Esophagus squamous epithelium (tissue), 5 donors: ENCODE measurements at places on chromosomes 3 and 15.

GRCh38 chr3:15667484-15667883, 65.9 kb downstream of the BTD start:
- H3K4me3 ChIP-seq = no peak overlapping the region
- H3K4me1 ChIP-seq = no peaks in the 10 kb centered on the region
- no peak for DNase-seq
- no peak overlapping the region for H3K27ac ChIP-seq
- H3K36me3 ChIP-seq = peaks cover 64% of the 10 kb centered on the region
- no peaks in the 10 kb centered on the region for H3K27me3 ChIP-seq

GRCh38 chr3:52682016-52682415, 3.7 kb downstream of the PBRM1 start:
- peak overlapping the region; percentile 30 for H3K27ac ChIP-seq
- peaks cover 6% of the 10 kb centered on the region for H3K4me1 ChIP-seq
- H3K36me3 ChIP-seq = peaks cover 40% of the 10 kb centered on the region
- H3K27me3 ChIP-seq = no peaks in the 10 kb centered on the region
- no peak overlapping the region for H3K4me3 ChIP-seq
- DNase-seq = no peak

GRCh38 chr3:197495999-197496745, 59.6 kb downstream of the BDH1 start:
- no peaks in the 10 kb centered on the region for H3K36me3 ChIP-seq
- no peaks in the 10 kb centered on the region for H3K27me3 ChIP-seq
- H3K4me1 ChIP-seq = peaks cover 23% of the 10 kb centered on the region

GRCh38 chr15:80484333-80484864, 80.2 kb downstream of the ARNT2 start:
- H3K36me3 ChIP-seq = no peaks in the 10 kb centered on the region
- H3K4me1 ChIP-seq = peaks cover 56% of the 10 kb centered on the region
- H3K4me3 ChIP-seq = no peak overlapping the region
- H3K27ac ChIP-seq = peak overlapping the region; percentile 43
- H3K27me3 ChIP-seq = peaks cover 6% of the 10 kb centered on the region
- DNase-seq = no peak

GRCh38 chr3:177089110-177089509, 108.2 kb downstream of the TBL1XR1 start:
- H3K27me3 ChIP-seq = no peaks in the 10 kb centered on the region
- peaks cover 6% of the 10 kb centered on the region for H3K36me3 ChIP-seq
- no peak overlapping the region for H3K4me3 ChIP-seq
- H3K27ac ChIP-seq = no peak overlapping the region

DNA sequence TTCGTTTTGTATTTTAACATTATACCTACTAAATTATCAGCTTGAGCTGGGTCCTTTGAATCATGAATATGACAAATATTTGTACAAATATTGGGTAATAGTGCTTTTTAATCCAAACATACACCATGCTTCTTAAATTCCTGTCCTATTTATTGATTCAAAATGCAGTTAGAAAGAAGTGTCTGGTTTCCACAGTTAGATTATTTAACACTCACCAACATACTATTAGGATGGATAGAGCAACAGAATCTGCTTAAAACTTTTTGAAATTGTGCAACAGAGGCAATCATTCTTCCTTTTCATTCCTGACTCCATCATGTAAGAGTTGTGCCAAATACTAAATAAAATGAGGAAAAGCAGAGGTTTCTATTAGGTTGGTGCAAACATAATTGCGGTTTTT, 281.2 kb downstream of the LSAMP start:
- H3K36me3 ChIP-seq = no peaks in the 10 kb centered on the region
- no peak overlapping the region for H3K4me3 ChIP-seq
- no peaks in the 10 kb centered on the region for H3K27me3 ChIP-seq
- no peak for DNase-seq
- no peak overlapping the region for H3K27ac ChIP-seq
- no peaks in the 10 kb centered on the region for H3K4me1 ChIP-seq

DNA sequence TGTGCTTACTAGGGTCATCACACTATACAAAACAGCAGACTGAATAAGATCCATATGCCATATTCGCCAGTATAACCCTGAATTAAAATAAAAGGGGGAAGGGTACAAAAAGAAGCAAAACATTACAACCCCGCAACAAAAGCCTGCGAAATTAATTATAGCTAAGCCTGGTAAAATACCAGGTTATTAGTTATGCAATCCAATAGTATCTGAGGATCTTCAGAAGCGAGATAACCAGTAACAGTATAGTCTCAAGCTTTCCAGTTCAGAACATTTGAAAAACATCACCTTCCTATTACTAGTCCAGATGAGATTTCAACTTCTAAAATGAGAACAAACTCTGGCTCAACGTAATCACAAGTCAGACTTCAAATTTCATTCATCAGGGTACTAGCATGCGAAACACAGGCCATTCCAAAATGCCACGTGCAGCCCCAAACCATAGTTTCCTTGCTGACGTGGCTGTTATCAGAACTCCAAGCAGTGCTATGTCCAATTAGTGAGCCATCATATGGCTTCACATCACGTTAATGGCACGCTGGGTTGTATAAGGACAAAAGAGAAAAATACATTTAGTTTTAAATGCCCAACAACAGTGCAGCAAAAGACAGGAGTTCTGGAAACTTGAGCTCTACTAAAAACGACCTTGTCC, 1.1 kb downstream of the SSR3 start:
- H3K4me3 ChIP-seq = peak overlapping the region; percentile 75
- no peaks in the 10 kb centered on the region for H3K27me3 ChIP-seq
- DNase-seq = no peak
- H3K36me3 ChIP-seq = no peaks in the 10 kb centered on the region

- H3K4me3 ChIP-seq = no peak overlapping the region
- H3K4me1 ChIP-seq = no peaks in the 10 kb centered on the region
- no peak overlapping the region for H3K27ac ChIP-seq
These were observed 41.6 kb upstream of the TASOR start for GRCh38 chr3:56724676-56725075.

DNA sequence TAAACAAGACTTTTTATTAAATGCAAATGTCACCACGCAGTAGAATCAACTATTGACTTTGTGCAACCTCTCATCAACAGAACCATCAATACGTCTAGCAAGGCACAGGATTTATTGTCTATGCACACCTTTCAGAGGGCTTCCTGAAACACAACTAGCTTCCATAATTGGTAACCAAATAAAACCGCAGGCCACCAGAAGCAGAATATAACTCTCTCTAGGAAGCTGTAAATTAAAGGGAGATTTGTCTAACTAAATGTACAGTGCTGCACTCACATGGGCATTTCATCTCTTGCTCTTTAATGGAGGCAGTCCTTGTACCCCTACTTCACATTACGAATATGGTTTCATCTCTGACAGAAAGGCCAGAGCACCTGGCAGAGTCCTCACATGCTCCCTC, 93.0 kb downstream of the FHIT start:
- no peak overlapping the region for H3K27ac ChIP-seq
- DNase-seq = no peak
- H3K27me3 ChIP-seq = no peaks in the 10 kb centered on the region
- H3K4me1 ChIP-seq = no peaks in the 10 kb centered on the region
- no peaks in the 10 kb centered on the region for H3K36me3 ChIP-seq
- H3K4me3 ChIP-seq = no peak overlapping the region

- no peak overlapping the region for H3K27ac ChIP-seq
- H3K27me3 ChIP-seq = no peaks in the 10 kb centered on the region
- no peaks in the 10 kb centered on the region for H3K36me3 ChIP-seq
- DNase-seq = no peak
- no peak overlapping the region for H3K4me3 ChIP-seq
These were observed 111.5 kb downstream of the ITPR1 start for GRCh38 chr3:4604693-4605092.

- H3K27me3 ChIP-seq = no peaks in the 10 kb centered on the region
- H3K4me3 ChIP-seq = no peak overlapping the region
- DNase-seq = no peak
- H3K36me3 ChIP-seq = no peaks in the 10 kb centered on the region
These were observed 227.1 kb upstream of the ARRDC4 start for GRCh38 chr15:97733373-97733772.

DNA sequence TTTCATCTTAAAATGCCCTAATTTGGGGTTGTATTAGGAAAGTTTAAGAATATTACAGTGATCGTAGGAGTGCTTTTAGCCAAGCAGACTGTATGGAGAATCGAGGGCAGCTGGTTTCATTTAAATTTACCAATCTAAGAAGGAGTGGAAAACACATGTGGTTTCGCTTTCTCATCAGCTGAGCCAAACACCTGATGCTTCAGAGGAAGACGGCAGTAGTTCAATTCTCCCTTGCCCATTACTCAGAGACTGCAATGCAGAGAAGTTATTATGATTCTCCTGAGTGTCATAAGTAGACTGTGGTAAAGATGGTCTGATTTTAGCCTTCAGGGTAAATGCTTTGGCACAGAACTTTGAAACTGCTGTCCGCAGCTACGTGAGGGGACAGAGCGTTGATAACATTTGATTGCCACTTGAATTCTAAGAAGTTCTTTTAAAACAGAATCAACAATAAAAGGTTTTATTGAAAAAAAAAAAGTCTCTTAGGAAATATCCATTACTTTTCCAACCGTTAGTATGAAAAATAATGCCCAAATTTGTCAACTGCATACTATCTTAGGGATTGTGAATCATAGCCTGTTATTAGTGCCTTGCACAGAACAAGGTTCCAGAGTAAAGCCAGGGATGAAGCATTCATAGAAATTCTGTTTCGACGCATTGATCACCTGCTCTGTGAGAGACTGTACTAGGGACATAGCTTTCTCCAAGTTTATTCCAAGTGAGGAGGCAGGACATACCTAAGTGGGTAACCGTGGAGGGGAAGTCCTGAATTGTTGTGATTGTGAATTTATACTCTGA, 25.6 kb downstream of the LYSMD4 start:
- H3K4me3 ChIP-seq = no peak overlapping the region
- H3K4me1 ChIP-seq = peaks cover 39% of the 10 kb centered on the region
- DNase-seq = no peak
- H3K27ac ChIP-seq = peak overlapping the region; percentile 63
- H3K36me3 ChIP-seq = peaks cover 8% of the 10 kb centered on the region

GRCh38 chr15:24919446-24919845, 35.3 kb upstream of the SNRPN start:
- H3K4me1 ChIP-seq = no peaks in the 10 kb centered on the region
- no peaks in the 10 kb centered on the region for H3K36me3 ChIP-seq
- H3K27me3 ChIP-seq = no peaks in the 10 kb centered on the region
- no peak overlapping the region for H3K27ac ChIP-seq

DNA sequence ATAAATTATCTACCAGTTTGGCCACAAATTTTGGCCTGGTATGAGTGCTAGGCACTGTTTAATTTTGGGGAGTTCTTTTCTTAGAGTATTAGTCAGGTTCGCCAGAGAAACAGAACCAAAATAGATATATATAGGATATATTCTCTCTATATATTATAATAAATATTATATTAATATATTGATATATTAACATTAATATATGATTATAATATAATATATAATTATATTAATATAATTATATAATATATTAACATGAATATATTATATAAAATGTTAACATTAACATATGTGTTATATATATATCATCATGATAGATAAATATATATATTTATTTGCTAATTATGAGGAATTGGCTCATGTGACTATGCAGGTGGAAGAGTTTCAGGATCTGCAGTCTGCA, 137.8 kb upstream of the CHRNA7 start:
- no peak overlapping the region for H3K27ac ChIP-seq
- no peak overlapping the region for H3K4me3 ChIP-seq
- H3K36me3 ChIP-seq = no peaks in the 10 kb centered on the region
- H3K27me3 ChIP-seq = peaks cover 10% of the 10 kb centered on the region
- no peak for DNase-seq
- H3K4me1 ChIP-seq = no peaks in the 10 kb centered on the region

GRCh38 chr3:56314842-56315241, 153.4 kb downstream of the ERC2 start:
- H3K4me1 ChIP-seq = no peaks in the 10 kb centered on the region
- H3K4me3 ChIP-seq = no peak overlapping the region
- no peaks in the 10 kb centered on the region for H3K27me3 ChIP-seq
- no peak for DNase-seq

DNA sequence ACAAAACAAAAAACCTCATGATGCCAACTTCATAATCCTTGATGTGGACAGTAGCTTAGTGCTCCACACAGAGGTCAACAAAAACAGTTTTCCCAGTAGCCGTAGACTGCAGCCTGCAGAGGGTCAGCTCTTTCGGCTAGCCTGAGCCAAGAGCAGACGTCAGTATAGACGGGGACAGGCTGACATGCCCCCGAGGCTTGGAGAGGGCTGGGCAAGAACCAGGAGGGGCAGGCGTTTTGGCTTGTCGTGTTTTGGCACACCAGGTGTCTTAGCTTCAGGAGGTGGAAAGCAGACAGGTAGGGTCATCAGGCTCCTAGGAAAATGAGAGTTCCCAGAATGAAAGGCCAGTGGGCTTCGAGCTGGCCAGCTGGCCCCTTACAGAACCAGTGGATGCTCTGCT, 21.8 kb downstream of the CAND2 start:
- DNase-seq = no peak
- H3K27me3 ChIP-seq = no peaks in the 10 kb centered on the region
- peaks cover 39% of the 10 kb centered on the region for H3K36me3 ChIP-seq
- H3K4me3 ChIP-seq = no peak overlapping the region
- H3K27ac ChIP-seq = no peak overlapping the region
- H3K4me1 ChIP-seq = peaks cover 4% of the 10 kb centered on the region

- H3K27me3 ChIP-seq = no peaks in the 10 kb centered on the region
- DNase-seq = no peak
- H3K4me1 ChIP-seq = no peaks in the 10 kb centered on the region
- no peak overlapping the region for H3K4me3 ChIP-seq
These were observed 89.7 kb downstream of the SCAPER start for GRCh38 chr15:76815421-76815820.

DNA sequence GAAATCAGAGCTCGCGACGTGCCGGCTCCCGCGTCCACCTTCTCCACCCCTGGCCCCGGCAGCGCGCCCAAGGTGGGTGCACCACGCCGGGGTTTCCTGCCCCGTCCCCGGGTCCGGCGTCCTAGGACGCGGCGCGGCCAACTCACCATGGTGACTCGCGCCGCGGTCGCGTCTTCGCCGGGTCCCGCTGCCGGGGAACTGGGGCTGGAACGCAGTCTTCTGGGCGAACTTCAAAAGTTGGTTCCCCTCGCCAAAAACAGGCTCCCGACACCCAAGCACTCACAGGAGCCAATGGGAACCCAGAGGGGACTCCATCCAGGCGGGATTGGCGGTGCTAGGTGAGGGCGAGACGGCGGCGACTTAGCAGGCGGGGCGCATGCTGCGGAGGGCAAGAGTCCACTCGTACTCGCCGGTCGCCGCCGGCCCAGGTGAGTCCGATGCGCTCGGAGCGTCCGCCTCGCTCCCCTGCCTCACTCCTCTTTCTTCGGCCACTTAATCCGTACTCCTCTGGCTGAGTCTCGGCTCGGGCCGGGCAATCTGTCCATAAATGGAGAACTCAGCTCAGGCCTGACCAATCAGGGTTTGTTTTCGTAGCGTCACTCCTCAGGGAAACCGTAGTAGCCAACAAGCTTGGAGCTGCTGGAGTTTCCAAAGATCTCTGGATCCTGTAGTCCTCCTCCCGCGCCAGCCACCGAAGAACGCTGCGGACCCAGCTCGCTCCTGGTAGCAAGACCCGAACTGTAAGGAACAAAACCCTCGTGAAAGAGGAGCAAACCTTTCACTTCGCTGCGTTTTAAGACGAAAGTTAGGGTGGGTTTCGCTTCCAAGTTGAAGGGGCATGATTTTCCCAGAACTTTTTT, at the start of gene MYO1E:
Gene MYO1E, minus strand, starts transcription at position 520 of the 860 bp plus-strand sequence. Its CDS starts 371 bp downstream, at position 149.
- H3K36me3 ChIP-seq = no peaks in the 10 kb centered on the region
- peaks cover 37% of the 10 kb centered on the region for H3K4me1 ChIP-seq
- DNase-seq = no peak
- peak within 1 kb of the TSS; percentile 95 for H3K27ac ChIP-seq

GRCh38 chr3:44242721-44243120, 1.0 kb downstream of the TOPAZ1 start:
- no peak overlapping the region for H3K4me3 ChIP-seq
- H3K27me3 ChIP-seq = peaks cover 14% of the 10 kb centered on the region
- DNase-seq = no peak
- H3K4me1 ChIP-seq = no peaks in the 10 kb centered on the region
- H3K27ac ChIP-seq = no peak overlapping the region
- no peaks in the 10 kb centered on the region for H3K36me3 ChIP-seq
